Dermis blood vessel endothelial cell (primary cell): ENCODE measurements at places on chromosomes 16 and 17.

GRCh38 chr16:4947722-4948503, 10.2 kb upstream of the SEC14L5 start:
- DNase-seq: no peak

DNA sequence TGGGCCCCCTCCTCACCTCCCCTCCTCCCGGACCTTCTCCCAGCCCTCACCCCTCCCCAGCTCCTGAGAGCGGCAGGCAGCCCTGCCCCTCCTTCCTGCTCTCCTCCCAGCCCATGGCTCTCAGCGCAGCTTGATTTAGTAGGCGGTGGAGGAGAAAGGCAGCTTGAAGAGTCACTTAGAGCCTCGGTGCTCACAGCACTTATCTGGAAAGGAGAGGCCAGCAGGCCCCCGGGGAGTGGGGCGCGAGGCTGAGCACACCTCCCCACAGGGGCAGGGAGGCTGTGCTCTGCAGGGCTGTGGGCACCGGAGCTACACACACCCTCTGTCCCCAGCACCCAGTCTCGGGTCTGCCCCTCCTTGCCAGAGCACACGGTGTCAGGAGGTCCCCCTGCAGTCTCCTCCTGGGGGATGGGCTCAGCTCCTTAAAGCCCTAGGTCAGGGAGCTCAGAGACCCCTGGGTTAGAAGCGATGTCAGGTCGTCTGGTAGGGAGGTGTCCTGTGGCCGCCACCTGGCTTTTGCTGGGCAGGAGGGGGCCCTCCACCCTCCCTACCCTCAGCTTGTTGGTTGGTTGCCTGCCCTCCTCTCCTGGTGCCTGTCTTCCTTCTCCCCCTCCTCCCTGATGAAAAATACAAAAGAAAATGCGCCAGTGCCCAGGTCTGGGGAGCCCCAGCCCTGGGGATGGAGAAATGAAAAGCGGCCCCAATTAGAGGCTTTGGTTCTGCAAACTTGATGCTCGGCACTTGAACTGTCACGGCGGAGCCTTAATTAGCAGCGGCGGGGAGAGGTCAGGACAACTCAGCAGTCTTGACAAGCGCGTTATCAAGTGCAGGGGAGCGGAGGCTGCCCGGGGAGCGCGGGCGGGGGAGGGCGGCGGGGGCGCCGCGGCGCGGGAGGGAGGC, 151.1 kb upstream of the GSE1 start:
- no peak for DNase-seq

GRCh38 chr17:50218771-50219315, 17.4 kb upstream of the COL1A1 start:
- no peak for DNase-seq

DNA sequence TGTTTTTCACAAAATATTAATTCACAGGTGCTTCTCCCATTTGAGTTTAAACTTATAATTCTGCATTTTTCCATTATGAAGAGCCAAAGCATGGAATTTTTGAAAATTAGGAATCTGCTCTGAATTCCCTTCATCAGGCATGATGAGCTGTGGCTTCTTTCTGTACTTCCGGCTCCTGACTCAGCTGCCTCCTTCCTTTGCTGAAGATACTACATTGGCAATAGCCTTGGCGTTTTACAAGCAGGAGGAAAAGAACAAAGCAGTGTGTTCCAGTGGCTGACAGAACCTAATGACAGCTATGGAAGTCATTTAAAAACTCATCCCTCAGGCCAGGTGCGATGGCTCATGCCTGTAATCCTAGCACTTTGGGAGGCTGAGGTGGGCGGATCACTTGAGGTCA, 18.4 kb upstream of the USP36 start:
- DNase-seq: peak; percentile 30

DNA sequence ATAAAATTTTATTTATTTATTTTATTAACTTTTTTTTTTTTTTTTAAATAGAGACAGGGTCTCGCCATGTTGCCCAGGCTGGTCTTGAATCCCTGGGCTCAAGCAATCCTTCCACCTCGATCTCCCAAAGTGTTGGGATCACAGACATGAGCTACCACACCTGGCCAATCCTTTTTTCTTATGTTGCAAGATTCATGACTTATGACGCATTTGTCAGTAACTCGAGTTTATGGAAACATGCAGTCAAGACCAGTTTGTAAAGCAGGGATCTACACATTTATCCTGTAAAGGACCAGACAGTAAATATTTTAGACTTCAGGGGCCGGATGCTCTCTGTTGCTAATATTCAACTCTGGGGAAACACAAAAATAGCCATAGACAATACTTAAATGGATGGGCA, 9.4 kb upstream of the MAP2K6 start:
- DNase-seq: no peak

GRCh38 chr17:32497431-32498205, 10.8 kb downstream of the CDK5R1 start:
- DNase-seq: peak; percentile 25

DNA sequence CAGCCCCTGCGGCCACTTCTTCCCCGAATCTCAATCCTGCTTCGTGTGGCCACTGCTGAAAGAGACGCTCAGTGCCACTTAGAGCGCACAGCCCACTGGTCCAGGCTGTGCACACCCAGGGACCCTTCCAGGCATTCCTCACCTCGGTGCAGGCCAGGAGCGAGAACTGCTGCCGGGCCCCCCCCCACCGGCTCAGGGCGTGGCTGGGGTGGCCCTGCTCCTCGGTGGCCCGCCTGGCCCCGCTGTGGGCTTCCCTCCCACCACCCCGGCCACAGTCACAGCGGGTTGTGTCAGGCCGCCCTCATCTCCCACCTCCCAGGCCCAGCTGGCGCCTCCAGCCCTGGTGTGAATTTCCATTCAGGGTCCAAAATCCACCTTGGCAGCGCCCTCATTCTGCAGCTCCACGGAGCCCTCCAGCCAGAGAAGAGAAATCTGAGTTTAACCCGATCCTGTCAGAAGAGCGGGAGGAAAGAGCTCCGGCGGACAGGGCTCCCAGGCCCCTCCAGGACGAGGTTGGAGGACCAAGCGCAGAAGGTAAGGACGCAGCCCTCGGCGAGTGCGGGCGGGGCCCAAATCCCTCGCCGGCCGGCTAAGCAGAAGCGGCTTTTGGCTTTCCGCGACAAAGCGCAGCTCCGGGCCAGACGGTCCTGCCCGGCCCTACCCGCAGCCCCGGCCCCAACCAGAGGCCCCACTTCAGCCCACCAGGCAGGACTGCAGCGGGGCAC, 12.0 kb downstream of the TBC1D16 start:
- no peak for DNase-seq

- no peak for DNase-seq
These were observed 75.2 kb downstream of the CDRT15 start for GRCh38 chr17:14161419-14161818.

DNA sequence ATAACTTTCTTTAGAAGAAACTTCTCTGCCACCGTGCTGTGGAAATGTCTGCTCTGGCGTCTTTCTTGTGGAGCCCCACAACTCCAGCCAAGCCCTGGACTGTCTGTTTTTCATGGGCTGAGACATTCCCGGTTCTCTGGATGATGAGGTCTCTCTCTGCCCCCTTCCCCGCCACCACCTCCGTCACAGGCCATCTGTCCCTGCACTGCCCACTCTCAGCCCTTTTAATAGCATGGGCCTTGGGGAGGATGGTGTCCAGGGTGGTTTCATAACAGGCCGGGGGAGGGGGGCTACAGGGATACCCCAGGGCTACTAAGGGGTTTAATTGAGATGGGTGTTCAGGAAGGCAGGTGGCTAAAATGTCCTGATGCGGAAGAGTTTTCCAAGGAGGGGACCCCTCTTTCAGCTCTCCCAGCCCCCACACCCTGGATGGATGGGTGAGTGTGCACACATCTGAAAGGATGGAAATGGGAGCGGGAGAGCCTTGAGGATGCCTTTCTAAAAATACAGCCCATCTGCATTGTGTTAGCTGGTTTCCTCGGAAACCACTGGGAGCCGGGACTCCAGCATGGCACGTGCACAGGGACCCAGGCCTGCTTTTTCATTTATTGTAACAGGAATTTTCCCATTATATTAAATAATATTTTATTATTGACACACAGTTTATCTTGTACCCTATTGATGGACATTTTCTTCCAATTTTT, 14.6 kb upstream of the NDRG4 start:
- DNase-seq: no peak

DNA sequence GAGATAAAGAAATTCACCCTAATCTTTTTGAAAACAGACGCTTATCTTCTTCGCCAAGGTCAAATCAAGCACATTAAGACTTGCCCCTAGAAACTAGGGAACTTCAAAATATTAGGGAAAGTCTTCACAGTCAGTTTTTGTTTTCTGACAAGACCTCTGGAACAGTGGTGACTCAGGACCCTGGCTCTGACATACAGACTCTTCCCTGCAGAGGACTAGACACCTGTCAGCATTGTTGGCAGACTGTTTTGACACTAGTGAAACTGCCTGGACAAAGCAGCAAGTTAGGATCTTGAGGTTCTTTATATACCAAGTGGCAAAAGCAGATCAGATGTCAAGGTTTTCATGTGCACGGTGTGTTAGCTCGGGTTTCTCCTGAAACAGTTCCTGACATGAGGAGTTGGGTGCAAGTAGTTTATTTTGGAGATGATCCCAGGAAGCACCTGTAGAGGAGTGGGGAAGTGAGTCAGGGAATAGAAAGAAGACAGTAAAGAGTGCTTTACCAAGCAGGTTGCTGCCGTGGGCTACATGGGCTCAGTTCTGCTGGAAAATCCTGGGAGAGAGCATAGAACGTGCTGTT, 182.0 kb upstream of the IRX5 start:
- DNase-seq: no peak

DNA sequence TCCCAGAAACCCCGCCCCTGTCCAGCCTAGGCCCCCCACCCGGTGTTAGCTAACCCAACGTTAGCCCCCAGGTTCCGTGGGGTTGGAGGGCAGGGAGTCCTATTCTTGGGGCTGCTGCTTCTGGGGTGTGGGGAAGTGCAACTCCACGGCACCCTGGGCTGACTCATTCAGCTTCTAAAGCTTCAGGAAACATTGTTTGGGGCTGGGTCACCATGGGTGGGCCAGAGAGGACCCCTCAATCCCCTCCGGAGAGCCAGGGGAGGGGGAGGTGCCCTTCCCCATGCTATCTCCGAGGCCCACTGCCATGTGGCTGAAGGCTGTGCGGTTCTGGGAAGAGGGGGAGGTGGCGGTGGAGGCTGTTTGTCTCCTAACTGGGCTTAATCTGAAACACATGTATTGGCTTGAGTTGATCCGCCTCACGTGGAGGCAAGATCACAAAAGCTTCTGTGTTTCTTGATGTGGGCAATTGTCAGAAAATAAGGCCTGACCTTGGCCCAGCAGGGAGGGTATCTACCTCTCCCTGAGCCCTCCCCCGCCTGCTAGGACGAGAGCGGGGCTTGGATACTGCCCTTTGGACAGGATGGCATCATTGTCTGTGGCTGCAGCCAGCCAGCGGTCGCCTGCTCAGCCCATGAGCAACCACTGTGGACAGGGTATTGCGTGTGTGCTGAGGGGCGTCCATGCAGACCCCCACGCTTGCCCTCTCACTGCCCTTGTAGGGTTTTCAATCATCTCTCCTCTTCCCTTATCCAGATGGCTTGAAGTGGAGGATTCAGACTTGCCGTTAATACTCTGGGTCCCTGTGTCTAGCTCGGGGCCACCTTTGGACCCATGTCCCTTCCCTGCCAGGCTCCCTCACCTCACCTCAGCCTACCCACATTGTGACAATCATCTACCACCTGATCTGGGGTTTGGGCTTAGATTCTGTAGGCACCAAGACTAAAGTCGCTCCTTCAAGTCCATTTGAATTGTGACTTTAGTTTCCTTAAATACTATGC, 1.3 kb downstream of the SERPINF1 start:
- no peak for DNase-seq

DNA sequence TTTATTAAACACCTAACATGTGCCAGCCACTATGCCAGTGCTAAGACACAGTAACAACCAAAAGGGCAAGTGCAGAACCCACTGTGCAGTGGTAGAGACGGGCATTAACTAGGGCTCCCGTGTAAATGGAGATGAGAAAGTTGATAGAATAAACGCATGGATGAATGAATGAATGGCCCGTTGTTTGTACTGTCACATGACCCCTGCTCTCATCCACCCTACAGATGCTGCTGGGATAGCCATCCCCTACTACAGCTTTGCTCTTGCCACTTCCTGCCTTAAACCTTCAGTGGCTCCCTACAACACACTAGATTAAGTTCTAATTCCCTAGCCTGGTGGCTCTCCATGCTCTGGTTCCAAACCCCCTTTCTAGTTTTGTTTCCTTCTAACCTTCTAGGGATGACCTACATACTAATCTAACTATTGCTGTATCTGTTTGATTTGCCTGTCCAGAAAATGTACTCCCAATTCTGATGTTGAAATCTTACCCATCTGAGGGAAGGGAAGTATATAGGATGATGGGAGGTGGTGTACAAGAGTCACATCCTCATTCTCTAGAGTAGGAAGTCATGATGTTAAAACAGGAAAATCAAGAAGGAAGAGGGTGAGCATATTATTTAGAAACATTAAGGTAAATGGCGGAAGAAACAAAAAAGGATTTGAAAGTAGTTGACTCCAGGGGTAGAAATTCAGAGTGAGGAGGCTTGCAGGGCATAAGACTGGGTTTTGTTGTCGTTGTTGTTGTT, 11.4 kb upstream of the TNRC6C start:
- DNase-seq: no peak

DNA sequence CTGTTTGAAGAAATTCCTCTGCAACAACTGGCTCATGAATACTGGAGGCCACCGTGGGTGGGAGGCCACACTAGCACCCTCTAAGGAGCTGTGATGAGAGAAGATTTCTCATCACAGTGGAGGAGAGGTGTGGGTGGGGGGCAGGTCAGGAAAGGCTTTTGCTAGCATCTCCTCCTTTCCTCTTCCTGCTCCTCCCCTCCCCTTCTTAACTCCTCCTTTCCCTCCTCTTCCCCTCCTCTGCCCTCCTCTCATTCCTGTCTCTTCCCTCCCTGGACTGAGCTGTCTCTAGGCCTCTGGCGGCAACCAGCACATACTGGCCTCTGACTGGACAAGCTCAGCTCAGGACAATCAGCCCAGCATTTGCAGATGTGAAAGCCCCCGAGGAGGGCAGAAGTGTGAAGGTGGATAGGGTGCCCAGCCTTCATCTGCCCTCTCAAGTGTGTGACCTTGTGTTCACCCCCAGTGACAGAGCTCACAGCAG, 19.0 kb upstream of the LHX1 start:
- no peak for DNase-seq

DNA sequence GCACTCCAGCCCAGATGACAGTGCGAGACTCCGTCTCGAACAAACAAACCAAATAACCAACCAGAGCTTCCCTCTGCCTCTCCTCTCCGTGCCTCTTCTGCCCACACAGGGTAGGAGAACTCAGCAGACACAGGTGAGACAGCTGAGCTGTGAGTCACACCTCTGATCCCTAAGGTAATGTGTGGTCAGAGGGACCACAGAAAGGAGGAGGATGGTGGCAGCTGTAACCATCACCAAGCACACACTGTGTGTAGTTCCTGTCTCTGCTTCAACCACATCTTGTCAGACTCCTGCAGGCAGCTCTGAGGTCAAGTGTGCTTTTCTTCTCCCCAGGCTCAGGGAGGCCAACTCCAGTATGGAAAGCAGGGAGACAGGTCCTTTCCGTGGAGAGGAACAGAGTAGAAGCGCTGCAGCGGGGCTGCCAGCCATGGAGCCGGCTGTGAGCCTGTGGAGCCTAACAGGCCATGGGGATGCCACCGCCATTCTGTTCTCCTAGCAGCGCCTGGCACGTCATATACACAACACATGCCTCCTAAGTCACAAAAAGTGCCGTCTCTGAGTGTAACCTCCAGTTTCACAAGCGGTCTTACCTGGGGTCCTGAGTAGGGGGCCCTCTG, 7.1 kb downstream of the NUDT16L1 start:
- no peak for DNase-seq
